ENCODE measurements at places on chromosomes 7 and 10.
A peak's percentile ranks its signal among the peaks of the same experiment; 100 is the strongest.

- ATAC-seq, result peak; percentile 100
Measured at GRCh38 chr10:97278491-97278989, 13.9 kb downstream of the ARHGAP19 start.

DNA sequence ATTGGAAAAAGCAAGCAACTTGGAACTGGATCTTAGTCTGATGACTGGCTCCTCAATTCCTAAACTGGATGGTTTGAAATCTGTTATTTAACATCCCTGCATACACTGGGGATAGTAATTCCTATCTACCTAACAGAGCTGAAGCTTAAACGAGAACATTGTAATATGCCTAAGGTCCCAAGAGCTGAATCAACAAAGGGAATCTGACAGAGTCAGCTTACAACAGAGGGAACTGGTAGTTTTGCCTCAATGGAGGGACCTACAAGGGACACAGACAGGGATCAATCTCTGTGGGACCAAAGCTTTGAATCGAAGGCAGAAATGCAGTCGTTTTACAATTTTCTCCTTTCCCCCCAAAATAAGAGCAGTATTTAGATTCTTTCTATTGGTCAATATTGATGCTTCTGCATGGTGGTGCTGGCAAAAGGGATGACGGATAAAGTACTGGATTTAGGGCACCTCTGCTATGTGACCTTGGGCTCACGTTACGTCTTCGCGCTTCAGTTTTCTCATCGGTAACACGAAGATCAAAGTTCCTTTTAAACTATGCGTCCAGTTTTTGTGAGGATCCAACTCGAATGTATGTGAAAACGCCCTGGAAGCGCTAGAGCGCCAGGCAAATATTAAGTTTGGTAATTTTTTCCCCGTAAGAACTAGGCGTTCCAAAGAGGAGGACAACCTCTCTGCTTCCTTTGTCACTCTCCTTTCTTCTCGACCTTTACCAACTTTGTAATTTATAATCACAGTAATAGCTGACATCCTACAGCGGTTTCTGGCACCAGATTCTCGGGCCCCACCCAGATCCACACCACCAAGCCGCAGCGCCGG is 1.1 kb downstream of the ACTR1A start:
- ATAC-seq, result no peak

- ATAC-seq, result no peak
Measured at GRCh38 chr10:86483664-86484063, 37.9 kb downstream of the WAPL start.

DNA sequence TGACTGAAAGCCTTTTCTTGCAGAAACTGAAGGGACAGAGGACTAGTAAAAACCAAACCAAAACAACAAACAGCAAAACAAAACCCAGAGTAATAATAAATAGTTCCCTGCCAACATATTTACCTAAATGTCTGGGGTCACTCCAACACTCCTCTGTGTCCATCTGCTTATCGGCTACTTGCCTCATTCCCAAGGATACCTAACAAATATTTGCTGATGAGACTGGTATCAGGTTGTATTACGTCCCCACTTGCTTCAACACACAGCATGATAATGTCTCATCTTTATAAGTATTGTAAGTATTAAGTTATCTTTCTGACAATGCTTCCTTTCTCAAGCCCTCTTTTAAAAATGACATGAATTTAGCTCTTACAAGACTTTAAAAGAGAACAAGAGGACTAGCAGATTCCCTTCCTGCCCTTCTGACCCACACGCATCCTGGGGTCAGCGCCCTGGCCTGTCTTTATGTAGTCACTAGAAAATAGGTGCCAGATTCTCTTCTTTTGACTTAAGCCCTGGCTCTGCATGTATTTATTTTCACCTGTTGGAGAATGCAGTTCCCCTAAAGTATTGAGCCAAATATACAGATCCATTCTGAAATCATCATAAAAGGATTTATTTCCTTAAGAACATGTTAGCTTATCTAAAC is 110.2 kb downstream of the SEM1 start:
- ATAC-seq, result no peak

- ATAC-seq, result no peak
Measured at GRCh38 chr7:39880556-39880955, 69.5 kb upstream of the CDK13 start.

- ATAC-seq, result peak; percentile 95
Measured at GRCh38 chr10:11874568-11875493, 51.7 kb downstream of the PROSER2 start.

- ATAC-seq, result no peak
Measured at GRCh38 chr10:95745501-95745900, 10.5 kb upstream of the ENTPD1 start.

DNA sequence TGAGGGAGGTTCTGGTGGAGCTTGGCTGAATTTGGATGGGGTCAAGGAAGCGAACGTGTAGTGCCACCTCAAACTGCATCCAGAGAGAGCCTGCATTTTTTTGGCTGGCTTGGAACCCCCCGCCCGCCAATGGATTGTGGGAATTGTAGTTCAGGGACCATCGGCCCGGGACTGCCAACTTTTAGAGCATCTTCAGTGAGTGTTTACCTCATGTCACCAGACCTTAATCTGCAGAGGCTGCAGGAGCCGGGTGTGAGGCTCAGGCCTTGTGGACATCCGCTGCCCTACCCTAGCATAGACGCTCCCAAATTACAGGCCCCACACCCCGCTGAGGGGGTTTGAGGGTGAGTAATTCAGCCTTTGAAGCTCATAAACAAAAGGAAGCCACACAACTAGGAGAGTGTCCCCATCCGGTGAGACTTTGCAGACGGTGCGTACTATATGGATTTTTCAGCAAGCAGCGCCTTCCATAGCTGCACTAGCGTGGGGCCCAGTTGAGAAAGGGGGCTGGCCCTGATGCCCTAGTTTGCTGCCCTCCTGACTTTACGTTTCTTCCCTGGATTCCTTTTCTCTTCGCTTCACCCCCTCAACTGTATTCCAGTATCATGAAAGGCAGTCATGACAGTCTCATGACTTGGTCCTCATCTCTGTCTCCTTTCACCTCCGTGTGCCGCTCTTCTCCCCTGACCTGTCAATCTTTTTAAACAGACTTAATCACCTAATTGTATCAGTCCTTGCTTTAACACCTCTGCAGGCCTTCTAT is 717 bp downstream of the CNPY4 start:
- ATAC-seq, result peak; percentile 28

DNA sequence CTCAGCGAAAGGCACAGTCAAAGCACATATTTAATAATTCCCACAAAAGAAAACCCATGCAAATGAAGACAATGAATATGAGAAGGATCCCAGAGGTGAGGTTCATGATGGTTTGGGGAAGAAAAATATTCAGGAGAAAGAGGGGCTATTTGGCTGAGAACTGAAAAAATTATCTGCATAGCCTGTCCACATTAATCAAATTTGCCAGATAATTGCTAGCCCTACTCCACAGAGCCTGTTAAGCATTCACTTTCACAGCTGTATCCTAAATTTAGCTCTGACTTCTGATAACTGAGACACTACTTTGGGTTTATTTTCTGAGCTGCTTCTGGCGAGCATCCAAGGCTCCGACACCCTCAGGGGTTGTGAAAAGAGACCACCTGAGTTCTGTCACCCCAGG is 176.2 kb downstream of the HERPUD2 start:
- no peak for ATAC-seq

DNA sequence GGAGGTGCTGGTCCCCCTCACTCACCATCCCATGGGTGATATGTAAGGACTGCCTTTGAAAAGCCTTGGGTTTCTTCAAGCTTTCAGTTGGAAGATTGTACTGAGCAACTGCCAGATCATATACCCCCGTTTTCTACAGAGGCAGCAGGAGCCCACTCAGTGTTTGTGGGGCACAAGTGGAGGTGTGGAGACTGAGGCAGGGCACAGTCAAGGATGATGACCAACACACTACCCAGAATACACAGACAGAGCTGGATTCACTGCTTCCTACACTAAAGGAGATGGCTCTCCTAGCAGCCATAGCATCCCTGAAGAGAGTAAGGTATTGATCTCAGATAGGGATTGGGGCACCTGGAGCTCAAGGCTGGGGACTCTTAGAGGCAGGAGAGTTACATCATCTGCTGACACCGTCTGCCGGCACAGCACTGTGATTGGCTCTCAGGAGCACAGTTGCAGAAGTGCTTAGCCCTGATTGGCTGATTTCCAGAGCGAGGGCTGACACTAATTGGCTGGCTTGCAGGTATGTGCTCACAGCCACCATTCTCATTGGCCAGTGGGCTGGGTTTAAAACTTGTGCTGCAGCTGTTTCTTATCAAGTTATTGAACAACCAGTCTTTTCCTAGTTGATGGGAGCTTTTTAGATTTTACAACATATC is 77.9 kb upstream of the PFKP start:
- ATAC-seq, result no peak

Measured in motor neuron (in vitro differentiated cells).